ENCODE measurements at places on chromosomes 1 and 21.

DNA sequence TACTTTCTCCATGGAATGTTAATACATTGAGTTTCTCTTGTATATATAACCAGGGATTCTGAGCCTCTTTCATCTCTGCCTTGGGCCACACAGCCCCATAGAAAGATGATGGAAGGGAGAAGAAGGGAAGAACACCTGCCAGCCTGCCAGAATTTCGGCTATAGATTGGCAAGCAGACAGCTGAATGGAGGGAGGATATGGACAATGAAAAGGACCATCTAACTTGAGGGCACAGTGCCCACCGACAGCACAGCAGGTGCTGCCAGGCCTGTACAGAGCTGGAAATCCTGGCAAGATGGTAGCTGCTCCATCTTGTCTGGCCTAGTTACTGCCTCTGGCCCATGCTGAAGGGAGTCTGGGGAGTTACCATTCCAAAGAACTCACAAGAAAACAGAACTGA lies 244.3 kb downstream of the FGGY start:
- no peak for DNase-seq

- DNase-seq: no peak
Measured at GRCh38 chr1:168045311-168045710, 91.4 kb downstream of the GPR161 start.

DNA sequence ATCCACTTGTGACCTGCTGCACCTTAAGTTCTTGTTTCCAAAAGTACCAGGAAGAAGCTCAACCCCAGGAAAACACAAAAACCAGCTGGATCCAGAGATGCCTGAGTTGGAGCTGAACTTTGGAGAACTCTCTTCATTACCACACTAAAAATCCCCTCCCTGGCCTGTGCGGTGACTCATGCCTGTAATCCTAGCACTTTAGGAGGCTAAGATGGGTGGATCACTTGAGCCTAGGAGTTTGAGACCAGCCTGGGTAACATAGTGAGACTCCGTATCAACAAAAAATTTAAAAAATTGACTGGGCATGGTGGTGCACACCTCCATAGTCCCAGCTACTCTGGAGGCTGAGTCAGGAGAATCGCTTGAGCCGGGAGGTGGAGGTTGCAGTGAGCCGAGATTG lies 6.2 kb downstream of the MAP1LC3C start:
- no peak for DNase-seq

DNA sequence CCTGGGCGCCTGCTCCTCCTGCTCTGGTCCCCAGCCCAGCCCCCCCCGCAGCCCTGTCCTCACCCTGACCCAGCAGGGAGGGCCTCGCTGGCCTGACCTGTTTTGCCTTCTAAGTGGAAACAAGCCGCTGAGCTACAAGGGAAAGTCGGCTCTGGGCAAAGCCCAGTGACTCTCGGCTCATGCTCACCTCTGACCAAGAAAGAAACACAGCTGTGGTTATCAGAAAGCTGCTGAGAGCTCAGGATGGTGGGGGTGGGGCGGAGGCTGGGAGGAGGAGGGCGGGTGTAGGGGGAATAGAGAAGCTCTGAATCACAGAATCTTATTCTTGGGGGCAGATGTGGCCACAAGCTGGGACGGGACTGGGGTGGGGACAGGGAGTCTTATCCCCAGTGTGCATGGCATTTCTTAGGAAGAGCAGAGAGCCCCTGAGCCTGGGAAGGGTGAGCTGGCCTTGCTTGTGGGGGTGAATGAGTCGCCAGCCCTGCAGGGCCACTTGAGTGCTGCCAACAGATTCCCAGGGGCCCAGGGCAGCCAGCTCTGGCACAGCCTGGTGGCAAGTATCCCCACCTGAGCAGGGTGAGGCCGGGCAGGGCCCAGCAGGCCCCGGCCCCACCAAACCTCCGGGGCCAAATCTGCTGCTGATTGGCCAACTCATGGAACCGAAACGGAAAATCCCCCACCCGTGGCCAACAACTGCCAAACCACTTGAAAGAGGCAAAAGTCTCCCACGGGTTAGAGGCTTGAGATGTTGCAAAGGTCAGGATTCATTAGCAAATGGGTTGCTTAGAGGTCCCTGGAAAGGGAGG lies 120.6 kb downstream of the SPSB1 start:
- DNase-seq: peak; percentile 66

DNA sequence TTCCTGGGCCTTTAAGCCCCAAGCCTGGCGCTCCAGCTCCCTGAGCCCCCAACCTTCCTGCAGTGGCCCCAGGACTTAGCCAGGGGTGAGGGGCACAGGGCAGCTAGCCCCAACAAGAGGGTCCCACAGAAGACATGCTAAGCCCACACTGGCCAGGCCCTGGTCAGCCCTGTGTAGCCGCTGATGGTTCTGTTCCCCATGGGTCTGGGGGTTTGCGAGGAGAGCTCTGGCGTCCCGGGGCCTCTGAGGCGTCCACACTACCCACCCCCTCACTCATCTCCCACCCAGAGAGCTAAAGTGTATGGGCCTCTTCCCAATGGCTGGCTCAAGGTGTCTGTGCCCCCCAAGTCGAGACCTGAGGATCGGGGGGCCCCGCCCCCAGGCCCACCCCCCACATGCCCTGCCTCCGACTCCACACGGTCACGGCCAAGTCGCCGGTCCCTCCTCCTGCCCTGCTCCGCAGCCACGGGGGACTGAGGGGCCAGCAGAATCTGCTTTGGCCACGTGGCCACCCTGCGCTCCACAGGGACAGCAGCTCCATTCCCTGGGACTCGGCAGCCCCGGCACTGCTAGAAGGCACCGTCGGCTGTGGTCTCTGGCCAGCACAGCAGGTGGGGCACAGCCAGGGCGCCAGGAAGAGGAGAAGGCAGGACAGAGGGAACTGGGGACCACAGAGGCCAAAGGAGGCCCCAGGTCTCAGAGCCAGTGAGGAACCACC lies 7.8 kb downstream of the TNFRSF18 start:
- DNase-seq: no peak

GRCh38 chr1:201259476-201260235 lies 23.6 kb upstream of the PKP1 start:
- no peak for DNase-seq

GRCh38 chr1:100721526-100722207 lies 2.1 kb downstream of the VCAM1 start:
- DNase-seq: no peak

DNA sequence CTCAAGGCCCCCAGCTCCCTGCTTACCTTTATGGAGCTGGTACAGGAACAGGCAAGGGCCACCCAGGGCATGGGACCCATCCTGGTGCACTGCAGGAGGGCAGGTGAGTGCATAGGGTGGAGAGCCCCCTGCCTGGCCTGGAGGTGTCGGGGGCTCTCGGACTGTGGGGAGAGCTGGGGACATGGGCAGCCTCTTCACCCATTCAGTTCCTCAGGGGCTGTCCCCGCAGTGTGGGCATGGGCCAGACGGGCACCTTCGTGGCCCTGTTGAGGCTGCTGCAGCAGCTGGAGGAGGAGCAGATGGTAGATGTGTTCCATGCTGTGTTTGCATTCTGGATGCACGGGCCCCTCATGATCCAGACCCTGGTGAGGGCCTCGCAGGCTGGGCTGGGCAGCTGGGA lies 7.3 kb upstream of the LGR6 start:
- DNase-seq: no peak

DNA sequence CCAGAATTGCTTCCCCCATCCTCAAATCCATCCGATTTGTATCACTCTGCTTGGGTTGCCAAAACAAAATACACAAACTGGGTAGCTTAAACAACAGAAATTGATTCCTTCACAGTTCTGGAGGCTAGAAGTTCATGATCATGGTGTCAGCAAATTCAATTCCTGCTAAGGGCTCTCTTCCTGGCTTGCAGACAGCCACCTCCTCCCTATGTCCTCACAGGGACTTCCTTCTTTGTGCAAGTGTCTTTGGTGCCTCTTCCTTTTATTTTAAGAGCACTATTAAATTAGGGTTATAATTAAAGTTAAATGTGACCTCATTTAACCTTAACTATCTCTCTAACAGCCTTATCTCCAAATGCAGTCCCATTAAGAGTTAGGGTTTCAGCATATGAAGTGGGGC lies 112.8 kb downstream of the PLPP3 start:
- no peak for DNase-seq

GRCh38 chr1:41713557-41714327 lies 205.0 kb downstream of the HIVEP3 start:
- DNase-seq: no peak

GRCh38 chr1:55938861-55939260 lies 640.5 kb downstream of the PLPP3 start:
- DNase-seq: no peak

DNA sequence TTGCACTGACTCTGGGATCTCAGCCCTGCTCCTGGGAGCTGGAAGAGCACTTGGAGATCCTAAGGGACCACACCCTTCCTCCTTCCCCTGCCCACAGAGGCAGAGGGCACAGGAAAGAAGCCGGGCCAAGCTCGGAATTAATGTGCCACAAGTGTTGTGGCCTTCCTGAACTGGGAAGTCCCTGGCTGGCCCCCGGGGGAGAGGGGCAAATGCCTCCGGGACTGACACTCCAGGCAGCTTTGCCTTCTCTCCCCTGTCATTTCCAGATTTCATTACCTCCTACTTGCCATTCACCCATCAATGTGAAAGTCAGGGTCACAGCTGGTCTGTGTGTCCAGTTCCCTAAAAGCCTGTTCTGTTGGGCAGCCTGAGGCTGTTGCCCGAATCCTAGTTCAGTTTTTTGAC lies 21.7 kb downstream of the SESN2 start:
- DNase-seq: no peak

DNA sequence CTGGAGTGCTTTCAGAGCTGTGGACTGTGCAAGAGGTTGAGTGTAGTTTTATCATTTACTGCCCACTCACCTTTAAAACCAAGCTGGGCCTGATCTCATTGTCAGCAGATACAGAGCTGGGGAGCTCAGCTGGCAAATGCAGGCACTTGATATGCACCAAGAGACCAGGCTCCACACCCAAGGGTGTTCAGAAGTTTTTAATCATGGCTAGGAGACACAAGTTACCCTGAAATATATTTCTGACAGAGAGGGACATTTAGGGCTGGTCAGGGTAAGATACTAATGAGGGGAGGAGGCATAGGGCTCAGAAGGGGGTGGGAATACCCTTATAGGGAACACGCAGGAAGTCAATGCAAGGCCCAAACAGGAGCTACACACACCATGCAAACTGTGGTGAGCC lies 153.7 kb downstream of the ELAVL4 start:
- no peak for DNase-seq

DNA sequence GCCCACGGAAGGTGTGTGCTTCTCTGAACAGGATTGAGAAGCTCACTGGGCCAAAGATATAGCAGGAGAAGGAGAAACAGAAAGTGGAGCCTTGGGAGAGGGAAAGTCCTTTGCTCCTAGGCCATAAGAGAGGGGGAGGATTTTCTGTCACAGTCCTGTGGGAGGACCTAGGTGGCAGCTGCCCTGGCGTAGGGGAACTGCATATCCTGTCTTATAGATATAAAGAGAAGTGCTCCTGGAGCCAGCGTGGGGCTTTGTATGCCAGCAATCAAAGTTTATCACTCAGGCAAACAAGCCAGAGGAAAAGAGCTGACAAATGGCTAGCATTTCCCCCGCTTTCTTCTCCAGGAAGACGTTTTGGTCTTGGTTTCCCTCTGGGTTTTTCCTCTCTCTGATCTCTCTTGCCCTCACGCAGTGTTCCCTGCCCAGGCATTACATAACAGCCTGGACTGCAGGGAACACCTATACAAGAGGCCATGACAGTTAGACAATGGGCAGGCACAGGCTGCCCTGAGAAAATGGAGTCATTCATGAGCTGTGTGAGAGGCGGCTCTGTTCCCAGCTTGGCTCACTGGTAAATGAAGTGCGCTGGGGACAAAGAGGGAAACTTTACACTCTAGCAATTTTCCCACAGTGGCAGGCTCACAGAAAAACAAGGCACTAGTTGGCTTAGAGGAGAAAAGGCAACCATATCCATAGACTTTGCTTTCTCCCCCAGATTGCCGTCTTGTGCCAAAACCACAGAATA lies 52.5 kb upstream of the ZNF648 start:
- no peak for DNase-seq

DNA sequence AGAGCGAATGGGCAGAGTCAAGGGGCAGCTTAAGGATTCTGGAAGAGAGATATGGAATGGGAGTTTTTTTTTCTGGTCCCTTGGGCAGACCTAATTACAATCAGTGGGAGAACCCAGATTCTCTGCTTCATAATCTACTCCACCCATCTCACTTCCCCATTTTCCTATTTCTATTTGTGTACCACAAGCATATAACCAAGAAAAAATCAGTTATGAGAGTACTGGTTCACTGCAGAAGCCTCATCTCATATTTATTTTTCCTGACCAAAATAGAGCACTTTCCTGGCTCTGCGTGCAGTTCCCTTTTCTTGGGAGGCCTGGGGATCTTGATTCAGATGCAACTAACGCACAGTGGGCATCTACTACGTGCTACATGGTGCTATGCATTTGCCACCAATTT lies 82.2 kb upstream of the SLFNL1 start:
- no peak for DNase-seq

GRCh38 chr1:172946814-172947507 lies 103.8 kb downstream of the TNFSF18 start:
- no peak for DNase-seq

GRCh38 chr1:72932025-72932424 lies 649.7 kb upstream of the NEGR1 start:
- no peak for DNase-seq

- DNase-seq: no peak
Measured at GRCh38 chr21:41678924-41679318, 87.9 kb downstream of the RIPK4 start.

GRCh38 chr21:43908167-43908566 lies 43.1 kb downstream of the AGPAT3 start:
- DNase-seq: no peak

DNA sequence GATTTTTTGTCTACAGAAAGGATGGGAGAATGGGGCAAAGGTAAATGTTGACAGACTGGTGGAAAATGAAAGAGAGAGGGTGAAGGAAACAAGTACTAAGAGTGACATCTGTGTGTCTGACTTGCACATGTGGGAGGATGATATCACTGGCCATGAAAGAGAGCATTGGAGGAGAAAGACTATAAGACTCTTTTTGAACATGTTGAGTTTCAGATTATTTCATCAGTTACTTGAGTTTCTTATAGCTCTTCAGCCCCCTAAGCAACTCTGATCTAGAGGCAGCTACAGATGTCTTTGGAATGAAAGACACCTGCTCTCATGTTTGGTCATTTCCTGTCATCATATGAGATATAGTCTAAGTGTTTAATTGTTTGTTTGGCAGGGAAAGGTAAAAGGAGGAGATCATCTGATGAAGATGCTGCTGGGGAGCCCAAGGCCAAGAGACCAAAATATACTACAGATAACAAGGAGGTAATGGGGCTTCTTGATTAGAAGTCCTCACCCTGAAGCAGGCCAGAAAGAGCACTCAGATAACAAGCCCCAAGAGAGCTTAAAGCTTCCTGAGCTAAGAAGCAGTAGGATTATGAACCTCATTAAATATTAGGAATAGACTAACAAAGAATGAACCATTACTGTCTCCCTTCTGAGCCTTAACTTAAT lies 4.5 kb downstream of the POLR3C start:
- no peak for DNase-seq

GRCh38 chr21:32088471-32088870 lies 190.4 kb downstream of the MIS18A start:
- no peak for DNase-seq

GRCh38 chr21:33682992-33683627 lies 40.8 kb downstream of the ITSN1 start:
- DNase-seq: no peak

- DNase-seq: no peak
Measured at GRCh38 chr1:207959141-207959825, 48.4 kb upstream of the CD34 start.

- DNase-seq: no peak
Measured at GRCh38 chr1:62352387-62352786, 33.2 kb upstream of the KANK4 start.

GRCh38 chr1:918353-918752 lies 5.4 kb upstream of the SAMD11 start:
- no peak for DNase-seq

Data from CD4-positive, alpha-beta T cell (primary cell).